Stimulated activated CD4-positive, alpha-beta T cell treated with anti-CD3 and anti-CD28 coated beads, Interleukin-1b, Interleukin-23, amount 100 ng/mL, for 4 hours (primary cell): ENCODE measurements at places on chromosomes 12 and 14.

DNA sequence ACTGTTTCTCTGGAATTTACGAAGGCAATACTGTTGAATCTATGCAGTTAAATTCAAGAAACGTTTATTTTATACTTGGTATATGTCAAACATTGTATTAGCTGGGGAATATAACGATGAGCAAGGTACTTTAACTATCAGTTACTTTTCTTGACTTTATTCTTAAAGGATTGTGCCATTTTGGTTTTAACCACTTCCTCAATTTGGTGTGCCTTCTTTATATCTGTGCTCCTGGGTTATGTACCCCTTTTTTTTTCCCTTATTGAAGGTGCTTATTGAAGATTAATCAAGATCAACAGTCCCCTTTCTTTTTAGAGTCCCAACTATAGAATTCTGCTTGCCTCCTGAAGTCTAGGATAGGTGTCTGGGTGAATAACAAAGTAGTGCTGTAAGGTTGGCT is 5.8 kb downstream of the RAB21 start:
- DNase-seq = no peak

GRCh38 chr14:36226164-36226563 is 49.6 kb upstream of the PTCSC3 start:
- no peak for DNase-seq

DNA sequence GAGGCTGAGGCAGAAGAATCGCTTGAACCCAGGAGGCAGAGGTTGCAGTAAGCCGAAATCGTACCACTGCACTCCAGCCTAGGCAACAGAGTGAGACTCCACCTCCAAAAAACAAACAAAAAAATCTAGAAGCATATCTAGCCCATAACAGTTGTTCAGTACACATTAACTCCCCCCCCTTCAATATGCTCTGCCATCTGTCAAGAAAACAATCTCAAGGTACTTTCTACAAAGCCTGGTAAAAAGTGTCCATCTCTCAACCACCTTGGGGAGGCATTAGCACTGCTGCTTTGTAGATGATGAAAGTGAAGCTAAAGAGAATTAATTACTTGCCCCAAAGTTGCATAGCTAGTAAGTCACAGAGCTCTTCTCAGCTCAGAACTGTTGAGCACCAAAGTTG is 24.9 kb downstream of the LGALS3 start:
- DNase-seq = no peak

DNA sequence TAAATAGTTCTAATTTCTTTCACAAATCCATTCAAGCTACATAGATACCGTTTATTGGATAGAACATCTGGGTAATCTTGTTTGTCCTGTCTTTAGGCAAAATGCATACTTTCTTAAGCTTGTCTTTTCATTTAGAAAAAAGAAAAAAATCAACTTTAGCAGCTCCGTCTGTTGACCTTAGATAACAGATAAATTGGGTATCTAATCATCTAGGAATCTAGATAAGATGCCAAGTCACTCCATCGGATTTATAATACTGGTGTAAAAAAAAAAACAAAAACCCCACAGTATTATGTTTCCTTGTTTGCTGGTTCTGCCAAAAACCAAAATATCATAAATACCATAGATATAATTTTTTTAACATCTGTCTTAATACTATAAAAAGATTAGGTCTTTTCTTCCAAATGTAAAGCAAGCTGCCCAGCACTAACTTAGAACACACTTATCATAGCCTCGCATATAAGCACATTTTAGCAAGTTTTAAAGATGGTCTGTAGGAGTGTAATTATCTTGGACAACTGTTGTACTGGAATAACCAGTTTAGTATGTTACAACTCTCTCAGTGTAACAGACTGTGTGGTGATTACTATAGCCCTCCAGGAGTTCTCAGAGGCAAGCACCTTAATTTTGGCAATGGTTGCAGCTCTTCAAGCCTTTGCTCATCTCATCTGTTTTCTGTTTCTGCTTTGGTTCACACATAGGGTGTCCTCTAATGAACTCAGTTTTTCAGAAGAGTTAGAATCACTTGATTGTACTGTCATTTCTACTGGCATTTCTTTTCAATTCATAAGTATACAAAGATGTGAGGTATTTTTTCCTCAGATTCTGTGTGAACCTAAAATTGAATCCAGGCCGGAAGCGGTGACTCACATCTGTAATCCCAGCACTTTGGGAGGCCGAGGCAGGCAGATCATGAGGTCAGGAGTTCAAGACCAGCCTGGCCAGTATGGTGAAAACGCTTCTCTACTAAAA is 83.1 kb downstream of the ANO6 start:
- DNase-seq = no peak

DNA sequence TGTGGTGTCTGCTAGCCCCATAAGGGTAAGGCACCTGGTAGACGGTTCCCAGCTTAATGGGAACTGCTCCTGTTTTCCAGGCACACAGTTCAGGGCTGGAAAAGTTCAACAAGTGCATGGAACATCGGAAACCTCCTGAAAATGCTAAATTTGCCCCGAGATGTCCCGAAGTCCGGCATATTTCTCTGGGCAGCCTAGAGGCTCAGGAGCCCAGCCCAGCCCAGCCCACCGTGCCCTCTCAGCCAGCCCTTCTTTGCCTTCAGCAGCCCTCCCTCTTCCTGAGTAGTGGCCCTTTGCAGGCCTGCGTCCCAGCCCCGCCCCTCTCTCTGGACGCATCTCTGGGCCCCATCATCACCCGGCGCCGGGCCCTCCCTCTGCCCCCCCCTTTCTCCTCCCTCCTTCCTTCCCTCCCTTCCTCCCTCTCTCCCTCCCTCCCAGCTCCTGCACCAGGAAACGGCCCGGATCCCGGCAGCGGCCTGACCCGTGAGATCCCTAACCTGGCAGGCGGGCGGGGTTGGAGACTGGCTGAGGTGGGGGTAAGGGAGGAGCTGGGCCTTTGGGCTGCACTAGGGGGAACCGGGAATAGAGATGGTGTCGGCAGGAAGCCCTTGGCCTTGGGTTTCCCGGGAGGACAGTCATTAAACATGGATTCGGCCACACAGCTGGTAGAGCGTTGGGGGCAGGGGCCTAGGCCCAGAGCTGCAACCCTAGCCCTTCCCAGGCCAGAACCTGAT is at the start of gene BCL2L2:
BCL2L2 (plus strand) TSS at position 422 of the 734 bp plus-strand sequence. CDS start 935 bp downstream, outside the sequence.
- no peak for DNase-seq

DNA sequence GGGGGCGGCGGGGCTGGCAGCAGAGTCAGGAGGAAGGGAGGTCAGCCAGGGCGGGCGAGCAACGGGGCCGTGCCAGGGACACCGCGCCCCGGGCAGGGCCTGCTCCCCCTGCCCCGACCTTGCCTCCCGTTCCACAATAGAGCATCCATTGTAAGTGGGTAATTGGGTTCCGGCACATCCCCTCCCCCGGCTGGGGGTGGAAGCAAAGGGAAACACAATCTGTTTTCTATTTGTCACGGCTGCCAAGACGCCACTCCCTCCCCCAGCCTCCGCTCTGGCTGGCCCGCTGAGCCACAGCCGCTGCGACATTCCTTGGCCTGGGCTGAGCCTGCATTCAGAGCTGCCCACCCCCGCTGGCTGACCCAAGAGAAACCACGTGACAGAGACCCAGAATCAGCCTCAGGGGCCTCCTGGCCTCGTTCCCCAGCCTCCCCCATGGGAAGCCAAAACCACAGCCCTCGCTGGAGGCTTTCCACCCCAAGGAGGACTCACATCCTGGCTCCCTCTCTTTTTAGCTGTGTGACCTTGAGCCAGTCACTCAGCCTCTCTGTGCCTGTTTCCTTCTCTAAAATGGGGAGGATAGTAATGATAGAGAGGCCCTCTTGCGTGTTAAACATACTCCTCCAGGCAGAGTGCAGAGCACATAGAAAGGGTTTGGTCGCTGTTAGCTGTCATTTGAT is 117.6 kb downstream of the SCARB1 start:
- DNase-seq = no peak

DNA sequence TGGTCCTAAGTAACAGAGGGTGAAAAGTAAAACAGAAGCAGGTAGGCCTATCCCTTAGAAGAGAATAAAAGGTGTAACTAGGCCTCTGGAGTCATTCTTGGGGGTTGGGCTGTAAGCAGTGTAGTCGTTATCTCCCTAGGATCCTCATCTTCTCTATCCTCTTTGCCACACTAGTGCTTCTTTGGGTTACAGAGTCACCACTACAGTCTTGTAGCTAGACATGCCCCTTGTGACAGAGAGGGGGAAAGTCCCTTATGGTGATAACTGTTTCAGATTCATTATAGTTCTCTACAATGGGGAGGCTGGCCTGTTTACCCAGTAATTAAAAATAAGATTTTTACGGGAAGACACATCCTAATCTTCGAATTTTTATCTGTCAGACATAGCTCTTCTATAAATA is 16.4 kb upstream of the SRP54 start:
- DNase-seq = no peak

DNA sequence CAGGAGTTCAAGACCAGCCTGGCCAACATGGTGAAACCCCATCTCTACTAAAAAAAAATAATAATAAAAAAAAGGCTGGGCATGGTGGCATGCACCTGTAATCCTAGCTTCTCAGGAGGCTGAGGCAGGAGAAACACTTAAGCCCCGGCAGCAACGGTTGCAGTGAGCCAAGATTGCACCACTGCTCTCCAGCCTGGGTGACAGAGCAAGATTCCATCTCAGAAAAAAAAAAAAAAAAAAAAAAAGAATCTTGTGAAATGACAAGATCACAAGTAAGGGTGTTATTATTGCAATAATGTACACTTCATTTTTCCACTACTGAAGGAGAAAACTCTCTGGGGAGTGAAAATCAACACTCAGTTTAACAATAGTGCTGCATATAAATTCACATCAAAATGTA is 8.8 kb upstream of the PTGR2 start:
- DNase-seq = no peak

DNA sequence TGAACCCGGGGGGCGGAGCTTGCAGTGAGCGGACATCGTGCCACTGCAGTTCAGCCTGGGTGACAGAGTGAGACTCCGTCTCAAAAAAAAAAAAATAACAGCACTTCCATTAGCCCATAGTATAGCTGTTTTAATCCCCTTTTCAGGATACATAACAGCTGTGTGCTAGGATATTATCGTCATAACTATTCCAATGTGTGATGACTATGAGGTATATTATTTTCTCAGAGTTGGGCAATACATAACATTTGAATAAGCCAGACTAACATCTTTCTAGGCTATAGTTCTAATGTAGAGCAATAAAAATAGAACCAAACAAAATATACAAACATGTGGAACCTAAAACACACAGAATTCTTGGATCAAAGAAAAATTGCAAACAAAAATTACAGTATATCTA is 57.1 kb downstream of the MARK3 start:
- DNase-seq = no peak

DNA sequence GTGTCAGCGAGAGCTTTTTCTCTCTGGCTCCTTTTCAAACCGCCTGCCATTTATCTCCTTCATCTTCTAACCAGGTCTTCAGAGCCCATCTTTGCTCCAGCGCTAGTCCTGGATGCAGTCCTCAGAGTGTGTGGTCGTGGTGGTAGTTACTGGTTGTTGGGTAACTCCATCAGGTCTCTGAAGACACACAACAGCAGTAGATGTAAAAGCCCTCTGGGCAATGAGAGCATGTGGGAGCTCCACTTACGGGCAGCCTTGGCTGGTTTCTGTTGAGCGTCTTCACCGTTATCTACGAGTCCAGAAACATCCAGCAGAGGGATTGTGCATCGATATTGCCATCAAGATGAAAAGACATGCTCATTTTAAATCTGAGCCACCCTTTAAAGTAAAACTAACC is 61.2 kb downstream of the FBXL14 start:
- no peak for DNase-seq

DNA sequence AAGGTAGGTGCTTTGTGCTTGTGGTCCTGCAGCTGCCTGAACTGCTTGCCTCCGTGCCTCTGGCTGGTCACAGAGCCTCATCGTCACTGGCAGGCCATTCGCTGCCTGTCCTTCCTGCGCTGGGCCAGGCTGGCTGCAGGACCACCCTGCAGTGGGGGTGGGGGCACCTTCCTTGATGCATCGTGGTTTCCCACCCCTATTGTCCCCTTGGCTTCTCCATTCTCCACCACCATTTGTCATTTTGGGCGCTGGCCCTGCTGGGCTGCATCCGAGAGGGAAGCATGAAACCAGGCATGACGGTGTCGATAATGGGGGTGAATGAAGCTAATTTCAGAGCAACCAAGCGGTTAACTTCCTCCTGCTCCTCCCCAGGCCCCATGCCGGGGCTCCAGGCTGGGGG is 127.7 kb downstream of the NRXN3 start:
- no peak for DNase-seq

DNA sequence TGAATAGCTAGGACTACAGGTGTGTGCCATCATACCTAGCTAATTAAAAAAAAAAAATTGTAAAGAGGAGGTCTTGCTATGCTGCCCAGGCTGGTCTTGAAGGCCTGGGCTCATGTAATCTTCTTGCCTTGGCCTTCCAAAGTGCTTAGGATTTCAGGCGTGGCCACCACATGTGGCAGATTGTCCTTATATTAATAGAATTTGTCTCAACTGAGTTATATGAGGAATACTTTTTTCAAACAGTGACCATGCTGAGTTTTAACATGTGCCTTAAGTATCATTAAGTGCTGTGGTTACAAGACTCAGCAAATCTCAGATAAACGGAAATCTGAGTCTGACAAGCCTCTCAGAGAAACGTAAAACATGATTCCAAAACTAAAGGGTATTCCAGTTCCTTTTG is 83.2 kb upstream of the FERMT2 start:
- no peak for DNase-seq

GRCh38 chr12:19683178-19683927 is 244.1 kb downstream of the AEBP2 start:
- DNase-seq = no peak

GRCh38 chr12:50132505-50133135 is 20.6 kb downstream of the COX14 start:
- DNase-seq = no peak

DNA sequence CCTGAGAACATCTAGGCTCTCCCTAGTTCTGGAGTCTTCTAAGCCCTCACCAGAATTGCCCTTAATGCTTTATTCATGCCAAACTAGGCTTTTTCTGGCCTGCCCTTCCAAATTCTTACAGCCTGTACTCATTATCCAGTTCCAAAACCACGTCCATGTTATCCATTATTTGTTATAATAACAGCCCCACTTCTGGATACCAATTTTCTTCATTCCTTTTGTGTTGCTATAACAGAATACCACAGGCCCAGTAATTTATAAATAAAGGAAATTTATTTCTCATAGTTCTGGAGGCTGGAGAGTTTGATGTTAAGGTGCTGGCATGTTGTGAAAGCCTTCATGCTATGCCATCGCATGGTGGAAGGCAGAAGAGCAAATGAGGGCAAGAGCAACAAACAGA is 68.0 kb upstream of the AMIGO2 start:
- DNase-seq = no peak

- no peak for DNase-seq
Measured at GRCh38 chr12:29350080-29350479, 30.9 kb downstream of the ERGIC2 start.

DNA sequence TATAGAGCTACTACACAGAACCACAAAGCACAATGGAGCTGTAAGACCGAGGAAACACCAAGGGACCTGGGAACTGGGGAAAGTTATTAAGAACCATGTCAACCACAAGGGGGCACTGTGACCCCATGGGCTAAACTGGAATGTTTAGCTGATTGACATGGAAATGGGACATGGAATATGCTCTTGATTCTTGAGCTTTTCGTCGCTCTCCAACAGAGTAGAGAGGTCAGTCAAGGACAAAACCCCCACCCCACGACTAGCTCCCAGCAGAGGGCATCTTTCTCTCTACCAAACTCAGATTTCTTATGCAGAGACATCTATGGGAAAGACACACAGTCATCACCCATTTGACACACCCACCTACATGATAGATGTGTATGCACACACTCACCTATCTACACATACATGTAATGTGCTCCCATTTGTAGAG is 10.1 kb downstream of the NDRG2 start:
- peak; percentile 84 for DNase-seq
